ENCODE measurements at places on chromosomes 1 and 21.

GRCh38 chr1:8495928-8496401 lies 178.1 kb downstream of the SLC45A1 start:
- no peak for DNase-seq

DNA sequence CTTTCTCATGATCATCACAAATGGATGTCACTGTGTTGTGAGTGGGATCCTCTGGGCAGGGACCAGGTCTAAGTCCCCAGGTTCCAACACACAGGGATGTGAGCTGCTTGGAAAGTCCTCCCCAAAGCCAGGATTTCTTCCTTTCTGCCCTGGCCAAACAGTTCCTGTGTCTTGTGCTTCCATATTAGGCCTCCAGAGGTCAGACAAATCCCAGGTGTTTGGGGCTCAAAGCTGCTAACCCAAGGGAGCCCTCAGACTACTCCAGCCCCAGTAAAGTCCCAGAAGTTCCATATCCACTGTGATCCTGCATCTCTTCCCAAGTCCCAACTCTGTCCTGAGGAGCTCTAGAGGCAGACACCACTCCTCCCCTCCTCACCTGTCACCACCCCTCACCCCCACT lies 27.7 kb upstream of the MAGOH start:
- no peak for DNase-seq

DNA sequence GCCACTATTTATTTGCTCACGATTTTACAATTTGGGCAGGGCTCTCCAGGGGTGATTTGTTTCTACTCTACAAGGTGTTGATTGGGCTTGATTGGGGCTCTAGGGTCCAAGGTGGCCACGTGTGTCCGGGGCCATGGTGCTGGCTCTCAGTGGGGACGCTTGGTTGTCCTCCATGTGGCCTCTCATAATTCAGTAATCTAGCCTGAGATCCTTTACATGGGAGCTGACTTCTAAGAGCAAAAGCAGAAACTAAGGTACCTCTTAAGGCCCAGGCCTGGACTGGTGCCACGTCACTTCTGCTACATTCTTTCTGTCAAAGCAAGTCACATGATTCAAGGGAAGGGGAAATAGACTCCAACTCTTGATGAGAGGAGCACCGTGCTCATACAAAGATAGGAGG lies 8.1 kb upstream of the PSRC1 start:
- no peak for DNase-seq

GRCh38 chr1:41627491-41628280 lies 143.2 kb upstream of the EDN2 start:
- DNase-seq: no peak

DNA sequence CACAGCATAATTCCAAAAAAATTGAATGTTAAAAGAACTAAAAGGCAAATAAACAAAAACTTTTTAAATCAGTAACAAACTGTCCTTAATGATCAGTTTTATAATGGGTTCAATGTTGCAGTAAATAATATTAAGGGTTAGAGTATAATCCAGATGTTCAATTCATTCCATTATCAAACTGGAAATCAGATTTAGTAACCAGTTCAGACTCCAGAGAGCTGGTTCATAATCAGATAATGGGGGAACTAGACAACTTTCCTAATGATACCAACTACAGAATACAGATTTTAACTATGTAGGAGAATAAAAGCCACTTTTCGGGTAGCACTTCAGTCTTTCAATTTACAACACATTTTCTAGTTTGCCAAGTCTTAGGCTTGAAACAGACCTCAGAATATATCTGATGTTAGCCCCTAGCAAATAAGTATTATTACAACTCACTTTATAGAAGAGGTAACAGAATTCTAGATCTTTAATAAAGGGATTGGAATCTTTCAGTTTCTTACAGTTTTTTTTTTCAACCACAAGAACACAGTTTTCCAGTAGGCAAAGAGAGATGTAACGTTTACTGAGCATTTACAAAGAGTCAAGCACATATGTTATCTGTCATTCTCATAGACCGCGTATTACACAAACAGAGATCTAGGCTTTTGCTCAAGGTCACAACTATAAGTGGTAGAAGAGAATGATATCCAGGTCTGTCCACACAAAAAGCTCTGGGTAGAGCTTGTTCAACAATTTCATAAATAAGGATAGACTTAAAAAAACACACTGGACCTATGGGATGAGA lies 1.9 kb upstream of the DCAF6 start:
- DNase-seq: no peak

DNA sequence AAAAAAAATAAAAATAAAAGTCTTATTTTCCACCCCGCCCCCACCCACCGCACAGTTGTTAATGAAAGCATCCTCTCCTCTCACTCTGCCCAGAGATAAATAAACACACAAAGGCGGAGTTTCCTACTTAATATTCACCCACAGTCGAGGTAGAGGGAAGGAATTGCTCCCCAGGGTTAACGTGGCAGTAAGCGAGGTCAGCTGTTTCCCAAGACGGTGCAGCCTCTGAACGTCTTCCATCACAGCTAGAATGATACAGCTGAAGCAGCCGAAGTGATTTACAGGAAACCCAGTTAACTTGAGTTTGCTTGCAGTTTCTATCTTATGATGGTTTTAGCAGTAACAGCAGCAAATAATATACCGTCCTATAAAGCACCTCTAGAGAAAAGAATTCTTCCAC lies 283.9 kb downstream of the PBX1 start:
- no peak for DNase-seq

DNA sequence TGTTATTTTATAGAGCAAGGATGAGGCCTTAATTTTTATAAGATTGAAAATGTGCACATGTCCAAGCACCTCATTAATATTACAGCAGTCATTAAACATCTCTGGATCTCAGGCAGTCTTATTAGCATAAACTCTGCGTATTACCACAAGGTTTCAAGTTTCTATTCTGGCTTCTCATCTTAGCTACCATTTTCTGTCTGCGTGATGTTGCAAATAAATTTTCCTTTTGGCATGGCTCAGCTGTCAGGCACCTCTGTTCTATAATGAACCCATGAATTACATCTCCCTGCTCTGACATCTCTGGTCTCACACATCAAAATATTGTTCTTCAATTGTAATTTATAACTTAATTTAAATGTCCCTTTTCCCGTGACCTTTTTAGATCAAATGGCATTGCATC lies 156.5 kb downstream of the SLC45A1 start:
- DNase-seq: no peak

Measured in CD8-positive, alpha-beta memory T cell (primary cell).